MCF 10A (cell line): ENCODE measurements at places on chromosomes 7 and 10.
A peak's percentile ranks its signal among the peaks of the same experiment; 100 is the strongest.

DNA sequence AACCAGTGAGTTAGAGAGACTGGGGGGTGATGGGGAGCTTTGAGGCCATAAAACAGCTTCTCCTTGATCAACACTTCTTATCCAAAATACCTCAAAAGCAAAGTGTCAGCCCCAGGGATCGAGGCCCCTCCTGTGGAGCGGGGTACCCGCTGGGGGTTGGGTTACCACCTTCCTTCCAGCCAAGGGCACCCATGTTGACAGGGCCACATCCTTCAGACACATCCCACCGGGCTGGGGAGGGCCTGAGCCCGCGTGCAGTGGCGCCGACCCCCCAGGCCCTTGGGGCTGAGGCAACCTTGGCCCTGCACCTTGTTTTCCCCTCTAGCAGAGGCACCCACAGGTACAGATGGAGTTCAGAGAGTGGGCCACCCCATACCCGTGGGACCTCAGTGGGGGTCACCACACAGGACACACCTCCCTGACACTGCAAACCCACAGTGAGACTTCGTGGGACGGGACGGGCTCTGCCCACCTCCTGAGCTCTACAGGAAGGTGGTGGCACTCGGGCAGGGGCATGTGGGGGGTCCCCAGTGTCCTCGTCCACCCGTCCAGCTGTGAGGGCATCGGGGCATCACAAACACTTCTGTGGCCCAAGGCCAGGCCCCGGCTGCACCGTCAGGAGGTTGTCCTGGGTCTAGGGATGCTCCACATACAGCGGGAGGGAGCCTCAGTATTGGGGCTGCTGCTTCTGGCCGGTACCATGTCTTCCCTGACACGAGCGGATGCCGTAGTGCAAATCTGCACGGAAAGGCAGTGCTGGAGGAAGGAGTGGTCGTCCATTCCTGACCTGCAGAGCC is 10.7 kb downstream of the DPYSL4 start:
- H3K27me3 ChIP-seq = no peaks in the 10 kb centered on the region
- no peaks in the 10 kb centered on the region for H3K36me3 ChIP-seq
- DNase-seq = no peak
- no peak overlapping the region for H3K27ac ChIP-seq

GRCh38 chr10:35394411-35394851 is 58.1 kb downstream of the CCNY start:
- no peak for DNase-seq
- H3K27ac ChIP-seq = no peak overlapping the region
- H3K36me3 ChIP-seq = no peaks in the 10 kb centered on the region
- peaks cover 21% of the 10 kb centered on the region for H3K4me1 ChIP-seq
- H3K4me3 ChIP-seq = no peak overlapping the region

- peaks cover 7% of the 10 kb centered on the region for H3K4me1 ChIP-seq
- peaks cover 12% of the 10 kb centered on the region for H3K36me3 ChIP-seq
- DNase-seq = peak; percentile 11
- no peaks in the 10 kb centered on the region for H3K27me3 ChIP-seq
Measured at GRCh38 chr7:133936074-133936473, 191.1 kb upstream of the LRGUK start.

DNA sequence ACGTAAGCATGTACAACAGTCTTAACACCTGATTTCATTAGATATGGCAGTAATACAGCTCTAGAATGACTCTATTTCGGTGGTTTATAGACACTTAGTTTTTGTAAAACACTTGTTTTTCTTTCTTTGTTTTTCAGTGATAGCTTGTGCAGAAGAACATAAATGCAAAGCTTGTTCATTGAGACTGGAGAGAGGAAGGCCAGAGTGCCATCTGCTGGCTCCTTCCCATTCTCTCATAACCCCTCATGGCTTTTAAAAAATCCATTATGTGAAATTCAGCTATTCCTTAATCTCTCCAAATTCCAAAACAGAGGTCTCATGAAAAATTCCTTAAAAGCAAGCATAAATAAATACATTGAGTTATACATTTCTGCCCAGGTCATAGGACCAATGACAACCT is 76.3 kb downstream of the CACNB2 start:
- H3K27ac ChIP-seq = no peak overlapping the region
- peak; percentile 39 for DNase-seq
- H3K4me3 ChIP-seq = no peak overlapping the region
- H3K36me3 ChIP-seq = peaks cover 6% of the 10 kb centered on the region
- no peaks in the 10 kb centered on the region for H3K4me1 ChIP-seq
- no peaks in the 10 kb centered on the region for H3K27me3 ChIP-seq

GRCh38 chr10:98623176-98623575 is 176.4 kb upstream of the HPS1 start:
- H3K36me3 ChIP-seq = no peaks in the 10 kb centered on the region
- peaks cover 13% of the 10 kb centered on the region for H3K27me3 ChIP-seq
- no peak overlapping the region for H3K4me3 ChIP-seq

DNA sequence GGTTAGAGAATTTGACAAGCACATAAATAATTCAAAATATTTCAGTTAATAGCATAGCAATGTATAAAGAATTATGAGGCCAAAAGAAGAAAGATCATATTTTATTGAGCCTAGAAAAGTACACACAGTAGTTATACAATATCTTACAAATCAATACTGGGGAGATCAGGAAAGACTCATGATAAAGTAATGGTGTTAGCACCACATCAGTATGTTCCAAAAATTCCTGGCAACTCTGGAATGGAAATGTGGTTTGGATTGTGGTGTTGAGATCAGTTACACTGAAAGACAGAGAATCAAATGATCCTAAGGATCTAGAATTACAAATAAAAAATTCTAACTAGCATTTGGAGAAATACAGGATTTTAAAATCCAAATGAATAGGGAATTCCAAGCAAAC is 420.5 kb upstream of the CNTNAP2 start:
- peaks cover 6% of the 10 kb centered on the region for H3K4me1 ChIP-seq
- no peak overlapping the region for H3K4me3 ChIP-seq
- no peaks in the 10 kb centered on the region for H3K36me3 ChIP-seq
- H3K27me3 ChIP-seq = no peaks in the 10 kb centered on the region
- DNase-seq = no peak

DNA sequence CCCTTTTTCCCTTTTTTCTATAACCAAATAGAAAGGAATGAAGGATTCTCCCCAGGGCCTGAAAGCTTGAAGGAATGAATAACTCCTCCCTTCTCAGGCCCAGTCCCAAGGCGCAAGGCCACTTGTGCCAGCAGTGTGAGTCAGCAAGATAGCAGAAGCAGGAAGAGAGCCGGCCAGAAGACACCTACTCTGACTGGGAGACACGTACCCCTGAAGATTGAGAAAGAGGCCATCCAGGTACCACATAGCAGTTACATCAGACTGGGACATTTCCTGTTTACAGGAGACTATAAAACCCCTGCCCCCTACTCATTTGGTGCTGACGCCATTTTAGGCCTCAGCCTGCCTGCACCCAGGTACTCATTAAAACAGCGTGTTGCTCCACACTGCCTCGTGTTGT is 65.5 kb downstream of the LRRC17 start:
- peak; percentile 97 for DNase-seq
- peaks cover 9% of the 10 kb centered on the region for H3K4me1 ChIP-seq
- H3K36me3 ChIP-seq = no peaks in the 10 kb centered on the region

DNA sequence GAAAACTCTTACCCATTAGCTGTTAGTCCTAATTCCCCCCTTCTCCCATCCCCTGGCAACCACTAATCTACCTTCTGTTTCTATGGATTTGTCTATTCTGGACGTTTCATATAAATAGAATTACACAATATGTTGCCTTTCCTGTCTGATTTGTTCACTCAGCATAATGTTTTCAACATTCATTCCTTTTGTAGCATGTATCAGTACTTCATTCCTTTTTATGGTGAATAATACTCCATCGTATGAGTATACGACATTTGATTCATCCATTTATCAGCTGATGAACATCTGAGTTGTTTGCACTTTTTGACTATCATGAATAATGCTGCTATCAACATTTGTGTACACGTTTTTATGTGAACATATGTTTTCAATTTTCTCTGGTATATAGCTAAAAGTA is 4.4 kb upstream of the FRAT1 start:
- no peaks in the 10 kb centered on the region for H3K36me3 ChIP-seq
- DNase-seq = no peak
- peaks cover 4% of the 10 kb centered on the region for H3K4me1 ChIP-seq
- no peak overlapping the region for H3K4me3 ChIP-seq

- no peaks in the 10 kb centered on the region for H3K36me3 ChIP-seq
- DNase-seq = peak; percentile 84
- H3K27me3 ChIP-seq = no peaks in the 10 kb centered on the region
- peaks cover 25% of the 10 kb centered on the region for H3K4me1 ChIP-seq
- no peak overlapping the region for H3K4me3 ChIP-seq
Measured at GRCh38 chr7:151796091-151796870, 80.6 kb downstream of the PRKAG2 start.

- peaks cover 22% of the 10 kb centered on the region for H3K4me1 ChIP-seq
- no peaks in the 10 kb centered on the region for H3K27me3 ChIP-seq
- peak; percentile 55 for DNase-seq
- peak overlapping the region; percentile 97 for H3K27ac ChIP-seq
- peaks cover 13% of the 10 kb centered on the region for H3K36me3 ChIP-seq
- peak overlapping the region; percentile 62 for H3K4me3 ChIP-seq
Measured at GRCh38 chr7:38195804-38196595, 18.0 kb downstream of the STARD3NL start.

GRCh38 chr7:66964411-66964810 is 31.0 kb downstream of the SBDS start:
- H3K36me3 ChIP-seq = peaks cover 25% of the 10 kb centered on the region
- DNase-seq = no peak
- no peaks in the 10 kb centered on the region for H3K27me3 ChIP-seq

GRCh38 chr10:14648946-14649345 is 125.8 kb downstream of the FAM107B start:
- no peak overlapping the region for H3K4me3 ChIP-seq
- DNase-seq = no peak
- H3K4me1 ChIP-seq = peaks cover 6% of the 10 kb centered on the region
- H3K36me3 ChIP-seq = peaks cover 4% of the 10 kb centered on the region
- no peak overlapping the region for H3K27ac ChIP-seq
- no peaks in the 10 kb centered on the region for H3K27me3 ChIP-seq

DNA sequence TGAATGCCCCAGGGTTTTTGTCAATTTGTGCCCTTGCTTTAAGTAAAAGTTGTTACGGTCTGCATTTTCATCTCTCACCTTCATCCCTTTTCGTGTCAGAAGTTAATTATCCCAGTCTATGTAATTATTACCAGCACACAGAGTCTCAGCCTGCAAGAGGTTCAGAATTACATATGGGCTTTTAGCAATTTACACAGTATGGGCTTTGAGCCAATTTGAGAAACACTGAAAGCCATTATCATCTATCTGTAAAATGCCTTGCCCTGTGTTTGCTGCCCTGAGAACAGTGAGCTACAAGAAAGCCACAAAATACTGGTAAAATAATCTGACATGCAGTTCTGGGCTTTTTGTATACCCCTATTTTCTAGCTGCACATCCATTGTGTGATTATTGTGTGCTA is 125.6 kb upstream of the STEAP4 start:
- DNase-seq = no peak
- no peaks in the 10 kb centered on the region for H3K4me1 ChIP-seq
- no peaks in the 10 kb centered on the region for H3K36me3 ChIP-seq

- H3K27me3 ChIP-seq = no peaks in the 10 kb centered on the region
- no peak overlapping the region for H3K27ac ChIP-seq
- no peak overlapping the region for H3K4me3 ChIP-seq
Measured at GRCh38 chr7:23275912-23276311, 23.2 kb upstream of the MALSU1 start.

GRCh38 chr10:13750299-13751190 is 163.8 kb downstream of the PRPF18 start:
- H3K27ac ChIP-seq = no peak overlapping the region
- no peak overlapping the region for H3K4me3 ChIP-seq
- DNase-seq = no peak
- no peaks in the 10 kb centered on the region for H3K36me3 ChIP-seq
- H3K4me1 ChIP-seq = peaks cover 17% of the 10 kb centered on the region

DNA sequence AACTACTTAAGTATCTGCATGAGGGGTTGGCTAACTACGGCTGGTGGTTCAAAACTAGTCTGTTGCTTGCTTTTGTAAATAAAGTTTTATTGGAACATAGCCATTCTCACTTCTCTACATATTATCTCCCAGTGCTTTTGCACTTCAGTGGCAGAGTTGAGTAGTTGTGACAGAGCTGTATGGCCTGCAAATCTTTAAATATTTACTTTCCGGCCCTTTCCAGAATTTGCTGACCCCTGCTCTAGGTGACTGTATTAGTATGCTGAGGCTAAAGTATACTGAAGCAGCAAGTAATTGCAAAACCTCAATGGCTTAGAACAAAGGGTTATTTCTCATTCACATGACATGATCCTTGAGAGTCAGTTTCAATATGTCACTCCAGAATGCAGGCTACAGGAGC is 78.3 kb downstream of the OTUD1 start:
- DNase-seq = no peak
- H3K4me3 ChIP-seq = no peak overlapping the region
- H3K4me1 ChIP-seq = peaks cover 26% of the 10 kb centered on the region
- H3K36me3 ChIP-seq = no peaks in the 10 kb centered on the region
- H3K27me3 ChIP-seq = peaks cover 15% of the 10 kb centered on the region
- no peak overlapping the region for H3K27ac ChIP-seq

GRCh38 chr7:1961701-1962276 is 271.0 kb downstream of the MAD1L1 start:
- H3K4me1 ChIP-seq = peaks cover 13% of the 10 kb centered on the region
- DNase-seq = peak; percentile 9
- H3K27me3 ChIP-seq = no peaks in the 10 kb centered on the region

DNA sequence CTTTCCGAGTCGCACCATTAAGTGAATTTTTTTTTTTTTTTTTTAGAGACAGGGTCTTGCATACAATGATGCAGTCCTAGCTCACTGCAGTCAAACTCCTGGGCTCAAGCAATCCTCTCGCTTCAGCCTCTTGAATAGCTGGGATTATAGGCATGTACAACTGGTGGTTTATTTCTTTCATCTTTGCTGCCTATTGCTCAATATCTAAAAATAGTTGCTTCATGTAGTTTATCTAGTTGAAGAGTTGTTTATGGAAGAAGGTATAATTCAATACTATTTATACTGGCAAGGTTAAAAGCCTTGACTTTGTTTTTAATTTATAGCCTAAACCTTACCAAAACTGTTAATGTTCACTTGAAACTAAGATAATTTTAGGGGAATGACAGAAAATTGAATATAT is 66.9 kb downstream of the SEMA3D start:
- no peak overlapping the region for H3K27ac ChIP-seq
- no peak for DNase-seq
- H3K4me1 ChIP-seq = no peaks in the 10 kb centered on the region
- H3K27me3 ChIP-seq = no peaks in the 10 kb centered on the region

GRCh38 chr10:34698979-34699378 is 116.1 kb downstream of the PARD3 start:
- H3K4me1 ChIP-seq = peaks cover 60% of the 10 kb centered on the region
- no peaks in the 10 kb centered on the region for H3K27me3 ChIP-seq
- DNase-seq = peak; percentile 66
- no peak overlapping the region for H3K27ac ChIP-seq
